Activated T-helper 2 cell treated with anti-CD3 and anti-CD28 coated beads, Interferon-gamma antibody, Interleukin-2, Interleukin-4, amounts not matched to agents 10 μg/mL and 5 μg/mL and 100 μg/mL, durations not matched to agents 14 hours and 24 hours and 36 hours (primary cell): ENCODE measurements at places on chromosomes 11 and 22. TPM values are rescaled to one million over a fixed set of nuclear protein-coding genes. Genes with fewer than 3 reads are reported as not detected.

- no peak overlapping the region for H3K27ac ChIP-seq
- no peak overlapping the region for H3K4me3 ChIP-seq
- no peaks in the 10 kb centered on the region for H3K36me3 ChIP-seq
- no peak for DNase-seq
- no peaks in the 10 kb centered on the region for H3K27me3 ChIP-seq
Measured at GRCh38 chr22:45585946-45586540, 83.4 kb downstream of the FBLN1 start.

Gene ANKK1
- total RNA-seq: 0.11 TPM in 1 of 2 replicates, not detected in the other

- H3K27me3 ChIP-seq: peaks cover 82% of the 10 kb centered on the region
- H3K36me3 ChIP-seq: no peaks in the 10 kb centered on the region
- H3K4me1 ChIP-seq: peaks cover 14% of the 10 kb centered on the region
- DNase-seq: peak; percentile 12
- H3K27ac ChIP-seq: no peak overlapping the region
- H3K4me3 ChIP-seq: peak overlapping the region; percentile 76
Measured at GRCh38 chr11:107591378-107592230, 657 bp downstream of the ELMOD1 start.

DNA sequence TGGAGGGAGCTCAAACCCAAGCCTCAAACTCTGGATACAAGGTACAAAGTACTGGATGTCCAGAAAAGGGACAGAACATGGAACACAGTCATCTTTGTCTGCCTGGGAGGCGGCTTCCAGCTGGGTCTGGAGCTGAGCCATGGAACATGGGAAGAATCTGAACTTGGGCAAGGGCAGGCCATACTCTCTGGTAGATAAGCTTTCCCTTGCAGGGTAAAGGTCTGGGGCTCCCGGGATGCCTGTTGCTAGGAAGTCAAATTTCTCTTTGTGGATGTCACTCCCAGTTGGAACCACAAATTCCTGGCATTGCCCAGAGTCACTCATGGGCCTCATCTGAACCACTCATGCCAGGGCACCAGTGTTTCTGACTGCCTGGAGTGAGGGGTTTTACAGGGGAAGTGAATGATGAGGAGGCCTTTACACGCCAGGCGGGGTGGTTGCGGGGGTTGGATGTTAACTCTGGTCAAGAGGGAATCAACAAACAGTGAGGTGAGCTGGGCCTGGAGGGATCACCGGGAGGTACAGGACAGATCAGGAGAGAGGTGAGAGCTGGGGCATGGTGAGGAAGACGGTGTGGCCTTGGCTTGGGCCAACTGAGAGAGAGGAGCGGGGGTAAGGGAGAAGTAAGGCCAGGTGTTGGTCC lies 5.7 kb downstream of the FTH1 start:
- peaks cover 28% of the 10 kb centered on the region for H3K4me1 ChIP-seq
- H3K27ac ChIP-seq: no peak overlapping the region
- H3K4me3 ChIP-seq: no peak overlapping the region
- peaks cover 38% of the 10 kb centered on the region for H3K36me3 ChIP-seq

DNA sequence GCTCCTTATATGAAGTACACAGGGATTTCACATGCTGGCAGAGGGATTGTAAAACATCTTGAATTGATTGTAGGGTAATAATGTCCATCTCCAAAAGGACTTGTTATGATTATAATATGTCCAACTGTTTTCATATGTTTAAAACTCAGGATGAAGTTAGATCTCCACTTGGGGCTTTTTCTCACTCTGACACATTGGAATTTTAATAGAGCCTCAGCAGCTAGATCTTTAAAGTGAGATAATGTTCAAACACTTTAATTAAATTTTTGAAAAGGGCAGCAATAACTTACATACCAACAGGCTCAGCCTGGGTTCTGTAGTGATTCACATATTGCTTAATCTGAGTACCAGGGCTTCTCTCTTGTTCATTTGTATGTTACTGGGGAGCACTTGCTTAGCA lies 152.1 kb downstream of the NELL1 start:
- no peaks in the 10 kb centered on the region for H3K36me3 ChIP-seq
- no peaks in the 10 kb centered on the region for H3K4me1 ChIP-seq
- no peaks in the 10 kb centered on the region for H3K27me3 ChIP-seq
- H3K27ac ChIP-seq: no peak overlapping the region
- no peak overlapping the region for H3K4me3 ChIP-seq

Gene MCHR1
- not detected in 2 replicates for total RNA-seq

- H3K36me3 ChIP-seq: peaks cover 26% of the 10 kb centered on the region
- no peak overlapping the region for H3K4me3 ChIP-seq
- DNase-seq: no peak
- peaks cover 59% of the 10 kb centered on the region for H3K4me1 ChIP-seq
- no peaks in the 10 kb centered on the region for H3K27me3 ChIP-seq
- H3K27ac ChIP-seq: peak overlapping the region; percentile 80
Measured at GRCh38 chr11:96200243-96200642, 142.8 kb downstream of the MAML2 start.

Gene C1QTNF4
- total RNA-seq: 0.21 and 0.30 TPM in 2 replicates

Gene C22orf15
- 0.23 and 0.52 TPM in 2 replicates for total RNA-seq

Gene MYBPC3
- not detected in 2 replicates for total RNA-seq

- H3K4me3 ChIP-seq: no peak overlapping the region
- no peak for DNase-seq
- H3K36me3 ChIP-seq: peaks cover 49% of the 10 kb centered on the region
- peak overlapping the region; percentile 99 for H3K27ac ChIP-seq
- H3K27me3 ChIP-seq: no peaks in the 10 kb centered on the region
- peaks cover 89% of the 10 kb centered on the region for H3K4me1 ChIP-seq
Measured at GRCh38 chr11:118004543-118005223, 18.5 kb downstream of the IL10RA start.

Gene VPS26B
- 41.7 and 43.8 TPM in 2 replicates for total RNA-seq

Gene NLRP10
- not detected in 2 replicates for total RNA-seq

- DNase-seq: no peak
- no peaks in the 10 kb centered on the region for H3K36me3 ChIP-seq
- H3K27ac ChIP-seq: no peak overlapping the region
- H3K4me1 ChIP-seq: peaks cover 11% of the 10 kb centered on the region
- no peak overlapping the region for H3K4me3 ChIP-seq
Measured at GRCh38 chr11:57764566-57764965, 3.0 kb downstream of the CTNND1 start.

- H3K4me3 ChIP-seq: no peak overlapping the region
- H3K27ac ChIP-seq: no peak overlapping the region
- H3K27me3 ChIP-seq: no peaks in the 10 kb centered on the region
- DNase-seq: no peak
- peaks cover 16% of the 10 kb centered on the region for H3K36me3 ChIP-seq
Measured at GRCh38 chr11:68113986-68114385, 7.2 kb downstream of the CHKA start.

Gene C1QTNF5
- total RNA-seq: not detected in 2 replicates

DNA sequence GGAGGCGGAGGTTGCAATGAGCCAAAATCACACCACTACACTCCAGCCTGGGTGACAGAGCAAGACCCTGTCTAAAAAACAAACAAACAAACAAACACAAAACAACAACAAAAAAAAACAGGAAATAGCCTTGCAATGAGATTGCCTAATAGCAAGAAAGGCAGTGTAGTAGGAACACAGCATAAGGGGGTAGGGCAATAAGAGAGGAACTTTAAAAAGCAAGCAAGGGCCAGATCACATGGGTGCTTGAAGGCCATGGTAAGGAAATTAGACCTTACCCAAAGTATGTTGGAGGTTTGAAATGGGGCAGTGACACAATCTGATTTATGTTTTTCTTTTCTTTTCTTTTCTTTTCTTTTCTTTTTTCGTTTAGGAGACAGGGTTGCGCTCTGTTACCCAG lies 34.7 kb upstream of the NRIP3 start:
- no peak overlapping the region for H3K27ac ChIP-seq
- H3K4me1 ChIP-seq: no peaks in the 10 kb centered on the region
- no peak for DNase-seq
- H3K27me3 ChIP-seq: peaks cover 21% of the 10 kb centered on the region
- H3K36me3 ChIP-seq: no peaks in the 10 kb centered on the region
- no peak overlapping the region for H3K4me3 ChIP-seq

DNA sequence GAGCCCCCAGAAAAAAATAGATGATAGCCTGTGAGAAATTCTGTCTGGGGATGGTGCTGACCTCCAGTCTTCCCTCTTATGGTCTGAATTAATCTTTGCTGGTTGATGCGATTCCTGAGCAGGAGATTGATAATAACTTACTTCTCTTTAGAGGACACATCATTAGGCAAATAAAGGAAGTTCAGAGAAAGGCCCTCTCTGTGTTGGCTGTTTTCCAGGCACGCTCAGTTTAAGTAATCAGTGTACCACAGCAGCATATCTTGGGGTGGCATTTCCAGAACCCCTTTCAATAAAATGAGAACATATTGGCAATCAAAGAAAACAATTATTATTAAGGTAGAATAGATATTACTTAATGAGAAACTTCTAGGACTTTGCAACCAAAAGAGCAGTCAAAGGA lies 1129.3 kb upstream of the RAG2 start:
- no peak overlapping the region for H3K27ac ChIP-seq
- H3K27me3 ChIP-seq: no peaks in the 10 kb centered on the region
- DNase-seq: no peak
- no peaks in the 10 kb centered on the region for H3K36me3 ChIP-seq
- no peak overlapping the region for H3K4me3 ChIP-seq
- no peaks in the 10 kb centered on the region for H3K4me1 ChIP-seq

GRCh38 chr22:24271386-24271854 lies 789 bp downstream of the SPECC1L start:
- DNase-seq: no peak
- H3K27ac ChIP-seq: peak overlapping the region; percentile 46
- no peaks in the 10 kb centered on the region for H3K27me3 ChIP-seq
- H3K4me1 ChIP-seq: peaks cover 20% of the 10 kb centered on the region
- H3K4me3 ChIP-seq: peak overlapping the region; percentile 83
- H3K36me3 ChIP-seq: peaks cover 17% of the 10 kb centered on the region

GRCh38 chr11:73972620-73973449 lies 9.8 kb downstream of the UCP2 start:
- H3K27ac ChIP-seq: peak overlapping the region; percentile 85
- DNase-seq: no peak
- peaks cover 52% of the 10 kb centered on the region for H3K36me3 ChIP-seq
- H3K4me1 ChIP-seq: peaks cover 69% of the 10 kb centered on the region
- no peak overlapping the region for H3K4me3 ChIP-seq

GRCh38 chr11:35917676-35918075 lies 26.2 kb upstream of the LDLRAD3 start:
- no peak overlapping the region for H3K27ac ChIP-seq
- no peaks in the 10 kb centered on the region for H3K4me1 ChIP-seq
- DNase-seq: no peak
- H3K27me3 ChIP-seq: peaks cover 7% of the 10 kb centered on the region
- no peaks in the 10 kb centered on the region for H3K36me3 ChIP-seq

GRCh38 chr11:18754308-18754707 lies 28.3 kb upstream of the IGSF22 start:
- no peak overlapping the region for H3K4me3 ChIP-seq
- no peak for DNase-seq
- H3K27me3 ChIP-seq: peaks cover 21% of the 10 kb centered on the region
- H3K36me3 ChIP-seq: no peaks in the 10 kb centered on the region

Gene ART1
- total RNA-seq: not detected in 2 replicates

Gene KCNJ11
- total RNA-seq: 0.83 and 0.91 TPM in 2 replicates

Gene ARHGAP20
- not detected in 2 replicates for total RNA-seq

Gene MS4A3
- total RNA-seq: not detected in 2 replicates

- H3K27ac ChIP-seq: no peak within 1 kb of the TSS
- no peaks in the 10 kb centered on the region for H3K36me3 ChIP-seq
- H3K27me3 ChIP-seq: peaks cover 5% of the 10 kb centered on the region
- peaks cover 12% of the 10 kb centered on the region for H3K4me1 ChIP-seq
- no peak within 1 kb of the TSS for H3K4me3 ChIP-seq
Measured at GRCh38 chr11:64996710-64997380, at the start of gene BATF2. Gene BATF2, minus strand, starts transcription at chr11:64996971. Its CDS starts 57 bp downstream, at chr11:64996914.

- no peak for DNase-seq
- no peak overlapping the region for H3K4me3 ChIP-seq
- no peak overlapping the region for H3K27ac ChIP-seq
- peaks cover 3% of the 10 kb centered on the region for H3K4me1 ChIP-seq
Measured at GRCh38 chr11:123778511-123778910, 24.2 kb upstream of the OR6X1 start.

- H3K27ac ChIP-seq: no peak overlapping the region
- no peak for DNase-seq
- peaks cover 13% of the 10 kb centered on the region for H3K4me1 ChIP-seq
- H3K27me3 ChIP-seq: no peaks in the 10 kb centered on the region
Measured at GRCh38 chr11:110529043-110529442, 99.3 kb downstream of the FDX1 start.

Gene PGM2L1
- total RNA-seq: 17.1 and 18.2 TPM in 2 replicates

Gene TMEM135
- total RNA-seq: 39.7 and 40.2 TPM in 2 replicates

Gene SMARCB1
- 94.1 and 96.4 TPM in 2 replicates for total RNA-seq

Gene SPDYC
- not detected in 2 replicates for total RNA-seq

DNA sequence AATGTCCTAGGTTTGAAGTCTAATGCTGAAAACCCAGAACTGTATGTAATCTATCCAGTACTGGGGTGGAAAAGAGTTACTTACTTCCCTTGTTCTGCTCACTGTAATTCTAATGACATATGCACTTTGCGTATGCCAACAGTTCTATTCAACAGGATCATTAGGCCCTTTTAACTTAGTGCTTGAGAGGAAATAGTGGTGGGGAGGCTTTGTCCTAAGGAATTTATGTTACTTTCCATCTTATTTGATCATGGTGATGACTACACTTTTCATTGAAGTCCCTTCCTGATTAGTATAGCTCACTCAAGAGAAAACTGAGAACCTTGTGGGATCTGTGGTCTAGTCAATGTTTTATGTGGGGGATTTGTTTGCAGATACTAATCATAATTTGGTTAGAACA lies 348.2 kb downstream of the GUCY1A2 start:
- no peaks in the 10 kb centered on the region for H3K36me3 ChIP-seq
- no peaks in the 10 kb centered on the region for H3K27me3 ChIP-seq
- no peak overlapping the region for H3K27ac ChIP-seq
- H3K4me1 ChIP-seq: no peaks in the 10 kb centered on the region

GRCh38 chr11:6620636-6621035 lies 1.4 kb upstream of the TPP1 start:
- H3K4me1 ChIP-seq: peaks cover 6% of the 10 kb centered on the region
- no peaks in the 10 kb centered on the region for H3K27me3 ChIP-seq
- H3K27ac ChIP-seq: no peak overlapping the region
- DNase-seq: no peak

GRCh38 chr11:86802601-86803051 lies 2.3 kb downstream of the PRSS23 start:
- DNase-seq: no peak
- peaks cover 59% of the 10 kb centered on the region for H3K4me1 ChIP-seq
- no peak overlapping the region for H3K4me3 ChIP-seq
- H3K27me3 ChIP-seq: peaks cover 50% of the 10 kb centered on the region

Gene HBD
- not detected in 2 replicates for total RNA-seq

DNA sequence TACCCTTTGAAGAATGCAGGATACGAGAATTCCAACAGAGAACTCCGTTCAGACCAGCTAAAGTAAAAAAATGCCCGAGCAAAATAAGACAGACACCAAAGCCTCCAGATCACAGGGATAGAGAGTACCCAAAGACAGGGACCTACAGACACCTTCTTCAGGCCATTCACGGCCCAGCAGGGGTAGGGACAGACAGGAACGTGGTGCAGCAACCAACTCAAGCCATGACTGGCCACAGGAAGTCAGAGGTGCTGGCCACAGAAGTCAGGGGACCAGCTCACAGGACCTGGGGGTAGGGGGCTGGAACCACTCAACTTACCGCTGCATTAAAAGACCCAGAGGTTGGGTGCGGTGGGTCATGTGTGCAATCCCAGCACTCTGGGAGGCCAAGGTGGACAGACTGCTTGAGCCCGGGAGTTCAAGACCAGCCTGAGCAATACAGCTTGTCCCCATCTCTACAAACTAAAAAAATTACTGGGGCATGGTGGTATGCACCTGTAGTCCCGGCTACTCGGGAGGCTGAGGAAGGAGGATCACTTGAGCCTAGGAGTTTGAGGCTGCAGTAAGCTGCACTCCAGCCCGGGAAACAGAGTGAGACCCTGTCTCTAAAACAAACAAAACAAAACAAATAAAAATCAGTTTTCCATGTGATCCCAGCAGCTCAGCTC lies 39.9 kb upstream of the COMT start:
- H3K4me1 ChIP-seq: peaks cover 1% of the 10 kb centered on the region
- no peak for DNase-seq
- H3K36me3 ChIP-seq: no peaks in the 10 kb centered on the region
- no peak overlapping the region for H3K27ac ChIP-seq
- no peaks in the 10 kb centered on the region for H3K27me3 ChIP-seq
- H3K4me3 ChIP-seq: no peak overlapping the region
